ENCODE measurements at places on chromosomes 4 and X.
A peak's percentile ranks its signal among the peaks of the same experiment; 100 is the strongest.

GRCh38 chrX:135340831-135341230, 31.6 kb downstream of the ETDC start:
- no peak for DNase-seq

DNA sequence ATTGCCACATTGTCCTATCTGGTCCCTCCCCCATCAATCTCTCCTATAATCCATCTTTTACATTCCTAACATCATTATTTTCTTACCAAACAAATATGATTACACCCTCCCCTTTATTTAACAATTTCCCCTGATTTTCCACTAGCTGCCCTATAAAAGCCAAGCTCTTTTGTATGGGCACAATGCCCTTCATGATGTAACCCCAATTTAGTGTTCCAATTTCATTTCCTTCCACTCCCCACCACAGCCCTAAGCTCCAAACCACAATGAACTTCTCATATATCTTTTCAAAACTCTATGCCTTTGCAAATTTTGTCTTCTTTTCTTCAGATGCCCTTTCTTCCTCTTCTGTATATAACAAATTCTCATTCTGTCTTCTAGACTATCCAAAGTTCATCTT, 39.5 kb upstream of the PTPN13 start:
- DNase-seq: no peak

GRCh38 chr4:56910172-56910967, 2.7 kb downstream of the REST start:
- DNase-seq: no peak

- no peak for DNase-seq
Observed at GRCh38 chr4:42262701-42263490, 110.4 kb upstream of the BEND4 start.

DNA sequence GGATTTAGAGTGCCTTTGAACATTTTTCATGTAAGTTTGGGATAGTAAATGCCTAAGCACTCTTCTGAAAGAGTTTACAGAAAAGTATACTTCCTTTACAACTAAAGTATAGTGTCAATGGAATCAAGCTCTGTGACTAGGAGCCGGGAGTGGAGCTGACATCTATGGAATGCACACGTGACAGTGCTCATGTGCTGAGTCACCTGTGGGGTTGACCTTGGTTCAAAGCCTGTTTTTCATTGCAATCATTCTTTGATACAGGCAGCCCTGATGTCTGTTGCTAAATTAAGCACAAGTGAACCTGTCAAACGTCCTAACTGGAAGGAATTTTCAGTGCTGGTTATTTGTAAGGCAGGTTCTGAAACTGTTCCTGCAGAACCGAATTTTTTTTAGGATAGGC, 82.5 kb downstream of the GPAT3 start:
- DNase-seq: no peak

GRCh38 chrX:65643531-65644052, 23.9 kb upstream of the MSN start:
- DNase-seq: no peak

DNA sequence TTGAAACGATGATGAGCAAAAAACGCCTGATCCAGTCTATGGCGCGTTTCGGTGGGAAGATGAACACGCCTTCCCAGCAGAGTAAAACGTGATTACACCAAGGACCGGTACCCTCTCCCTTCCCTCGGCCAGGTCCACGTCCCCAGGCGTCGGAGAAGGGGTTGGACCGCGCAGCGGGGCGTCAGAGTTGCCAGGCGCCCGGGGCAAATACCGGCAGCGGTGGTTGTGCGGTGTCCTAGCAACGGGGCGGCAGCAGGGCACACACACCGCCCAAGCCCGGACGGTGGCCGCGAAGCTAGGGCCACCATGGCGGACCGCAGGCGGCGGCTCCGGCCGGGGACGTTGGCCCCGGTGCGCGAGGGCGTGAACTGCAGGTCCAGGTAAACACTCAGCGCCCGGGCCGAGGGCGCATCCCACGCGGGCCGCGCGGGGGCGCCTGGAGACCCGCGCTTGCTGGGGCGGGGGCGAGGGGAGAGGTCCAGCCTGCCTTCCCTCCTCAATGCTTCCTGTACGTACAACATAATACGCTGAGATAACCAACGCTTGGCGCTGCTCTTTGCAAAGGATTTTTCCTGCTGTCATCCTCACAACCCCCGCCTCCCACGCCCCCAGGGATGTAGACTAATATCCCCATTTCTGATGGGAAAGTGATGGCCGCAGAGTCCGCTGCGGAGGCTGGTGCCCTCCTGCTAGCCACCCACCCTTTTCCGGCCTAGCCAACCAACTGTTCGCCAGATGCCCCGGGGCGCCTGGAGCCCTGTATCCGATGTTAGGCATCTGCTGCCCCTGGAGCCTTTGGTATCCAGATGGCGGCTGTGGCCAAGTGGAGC, at the start of gene FAM47E:
Gene FAM47E, plus strand, starts transcription at position 281 of the 830 bp plus-strand sequence. Its CDS starts 26 bp downstream, at position 307.
- DNase-seq: no peak

GRCh38 chr4:1294891-1295290, 5.2 kb downstream of the MAEA start:
- no peak for DNase-seq

GRCh38 chr4:86670756-86671155, 76.6 kb downstream of the PTPN13 start:
- no peak for DNase-seq

DNA sequence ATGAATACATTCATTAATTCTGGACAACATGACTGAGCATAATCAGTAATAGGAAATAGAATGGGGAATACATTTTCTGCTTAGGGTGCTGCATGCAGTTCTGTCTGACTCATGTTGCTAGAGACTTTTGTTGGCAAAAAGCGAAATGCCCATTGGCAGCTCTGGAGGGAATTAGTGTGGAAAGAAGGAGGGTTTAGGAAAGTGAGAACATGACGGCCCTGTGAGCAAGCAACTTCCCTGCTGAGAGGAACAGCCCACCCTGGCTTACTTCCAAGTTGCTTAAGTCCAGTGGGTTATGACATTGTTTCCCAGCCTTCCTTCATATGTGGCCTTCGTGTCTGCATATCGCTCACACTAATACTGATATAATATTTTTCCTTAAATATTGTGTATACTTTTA, 13.8 kb downstream of the MAD2L1 start:
- no peak for DNase-seq

GRCh38 chr4:8525383-8526120, 54.6 kb upstream of the GPR78 start:
- no peak for DNase-seq

GRCh38 chr4:8402181-8402597, 38.3 kb downstream of the ACOX3 start:
- DNase-seq: no peak

DNA sequence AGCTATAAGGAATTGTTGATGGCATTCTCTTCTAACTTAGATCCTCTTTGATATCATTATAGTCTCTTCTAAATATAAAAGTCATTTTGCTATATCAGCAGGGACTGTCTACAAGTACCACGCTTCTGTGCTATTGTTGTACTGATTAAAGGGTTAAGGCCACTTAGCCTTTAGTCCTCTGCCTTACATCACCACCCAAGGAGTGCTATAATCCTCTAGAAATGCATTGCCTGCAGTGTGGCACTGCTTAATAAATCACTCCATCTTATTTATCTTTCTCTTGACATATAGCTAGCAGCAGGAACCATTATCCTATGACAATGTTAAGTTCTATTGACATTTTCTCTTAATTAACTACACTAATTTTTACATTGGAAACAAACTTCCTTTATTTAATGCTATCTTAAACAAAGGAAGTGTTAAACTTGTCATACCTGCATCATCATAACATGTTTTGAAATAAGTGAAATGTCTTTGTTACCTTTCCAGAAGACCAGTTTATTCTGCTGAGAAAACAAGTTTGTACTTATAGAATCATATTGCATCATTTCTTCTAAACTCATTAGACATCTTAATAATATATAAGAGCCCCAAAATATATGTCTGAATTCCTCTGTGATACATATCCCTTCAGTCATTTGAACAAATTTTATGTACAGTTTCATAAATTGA, 360.9 kb upstream of the ATOH1 start:
- DNase-seq: no peak

DNA sequence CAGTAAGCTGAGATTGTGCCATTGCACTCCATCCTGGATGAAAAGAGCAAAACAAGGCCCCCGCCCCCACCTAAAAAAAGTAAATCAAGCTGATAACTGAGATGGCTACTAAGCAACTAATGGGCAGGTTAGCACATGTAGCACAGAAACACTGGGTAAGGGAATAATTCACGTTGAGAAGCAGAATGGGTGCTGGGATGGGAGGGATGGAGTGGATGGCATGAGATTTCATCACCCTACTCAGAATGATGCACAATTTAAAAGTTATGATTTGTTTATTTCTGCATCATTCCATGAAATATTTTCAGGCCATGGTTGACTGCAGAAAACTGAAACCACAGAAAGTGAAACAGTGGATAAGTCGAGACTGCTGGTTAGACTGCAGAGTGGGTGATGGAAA, 224.0 kb downstream of the ARAP2 start:
- no peak for DNase-seq

DNA sequence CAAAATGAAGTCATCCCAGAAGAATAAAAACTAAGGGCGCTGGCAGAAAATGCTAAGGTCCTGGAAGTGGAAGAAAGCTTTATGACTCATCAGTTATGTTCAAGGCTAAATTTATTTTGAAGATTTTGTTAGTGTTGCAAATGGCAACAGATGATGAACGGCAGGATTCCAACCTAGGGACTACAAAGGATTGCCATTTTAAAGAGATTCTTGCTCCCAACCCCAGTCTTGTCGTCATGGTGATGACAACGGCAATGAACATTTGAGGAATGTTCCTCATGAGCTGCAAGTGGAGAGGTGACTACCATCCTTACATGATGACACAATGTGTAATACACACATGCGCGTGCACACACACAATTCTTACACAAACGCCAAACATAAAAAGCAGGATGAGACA, 54.4 kb upstream of the FTHL17 start:
- DNase-seq: no peak

DNA sequence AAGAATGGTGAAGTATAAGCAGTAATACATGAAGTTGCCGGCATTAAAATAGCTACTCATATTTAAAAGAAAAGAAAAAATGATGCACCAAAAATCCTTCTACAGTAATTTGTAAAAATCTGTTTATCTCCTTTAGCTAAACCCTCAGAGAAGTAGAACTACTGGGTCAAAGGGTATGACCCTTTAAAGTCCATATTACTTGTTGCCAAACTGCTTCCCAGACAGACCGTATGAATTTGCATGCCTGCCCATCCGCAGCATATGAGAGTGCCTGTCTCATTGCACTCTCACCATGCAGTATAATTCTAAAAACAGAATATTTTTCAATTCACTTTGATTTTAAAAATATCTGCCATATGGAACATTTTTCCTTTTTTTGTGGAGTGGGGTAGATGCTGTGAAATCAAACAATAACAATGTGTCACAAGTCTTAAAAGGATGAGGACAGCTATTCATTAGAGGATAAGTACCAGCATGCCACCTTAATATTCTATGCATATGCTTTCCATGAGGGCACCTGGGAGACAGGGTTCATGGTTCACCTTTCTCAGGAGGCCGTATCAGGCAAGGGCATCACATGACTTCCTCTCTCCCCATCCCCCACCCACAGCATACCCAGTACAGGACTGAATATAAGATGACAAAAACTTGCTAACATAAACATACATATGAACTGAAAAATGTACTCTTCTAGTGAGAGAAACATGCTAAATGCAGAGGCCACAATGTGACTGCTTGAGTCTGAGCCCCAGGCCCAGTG, 17.8 kb downstream of the ZDHHC9 start:
- DNase-seq: no peak

- no peak for DNase-seq
Observed at GRCh38 chr4:4764558-4764905, 94.9 kb upstream of the MSX1 start.

- no peak for DNase-seq
Observed at GRCh38 chr4:74267998-74268606, 40.2 kb upstream of the EPGN start.

- DNase-seq: peak; percentile 16
Observed at GRCh38 chrX:107710617-107711391, 64.8 kb downstream of the TSC22D3 start.

DNA sequence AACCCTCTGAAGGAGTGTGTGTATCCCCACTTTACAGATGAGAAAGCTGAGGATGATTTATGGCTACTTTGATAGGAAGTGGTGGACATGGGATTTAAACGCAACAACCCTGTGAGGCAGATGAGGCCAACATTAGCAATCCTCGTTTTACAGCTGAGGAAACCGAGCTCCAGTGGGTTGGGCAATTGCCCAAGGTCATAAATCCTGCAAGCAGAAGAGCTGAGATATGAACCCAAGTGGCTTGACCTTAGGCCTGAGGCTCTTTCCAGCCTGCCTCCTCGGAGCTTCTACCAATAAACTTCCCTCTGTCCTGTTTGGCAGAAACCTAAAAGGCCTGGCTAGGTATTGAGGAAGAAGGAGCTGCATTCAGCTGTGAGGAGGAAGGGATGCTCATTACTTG, 185.5 kb upstream of the RBPJ start:
- no peak for DNase-seq

DNA sequence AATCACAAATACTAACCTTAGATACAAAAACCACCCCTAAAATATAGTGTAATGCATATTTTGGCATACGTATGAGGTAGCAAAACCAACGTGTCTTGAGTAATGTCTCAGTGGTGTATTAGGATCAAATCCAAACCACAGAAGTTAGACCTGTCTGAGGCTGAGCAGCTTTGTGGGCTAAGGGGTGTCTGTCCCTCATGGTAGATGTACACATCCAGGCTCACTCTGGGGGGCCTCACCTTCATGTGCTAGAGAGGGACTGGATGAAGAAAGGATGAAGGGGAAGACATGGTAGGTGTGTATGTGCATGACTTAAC, 188.0 kb upstream of the TBC1D9 start:
- DNase-seq: no peak

DNA sequence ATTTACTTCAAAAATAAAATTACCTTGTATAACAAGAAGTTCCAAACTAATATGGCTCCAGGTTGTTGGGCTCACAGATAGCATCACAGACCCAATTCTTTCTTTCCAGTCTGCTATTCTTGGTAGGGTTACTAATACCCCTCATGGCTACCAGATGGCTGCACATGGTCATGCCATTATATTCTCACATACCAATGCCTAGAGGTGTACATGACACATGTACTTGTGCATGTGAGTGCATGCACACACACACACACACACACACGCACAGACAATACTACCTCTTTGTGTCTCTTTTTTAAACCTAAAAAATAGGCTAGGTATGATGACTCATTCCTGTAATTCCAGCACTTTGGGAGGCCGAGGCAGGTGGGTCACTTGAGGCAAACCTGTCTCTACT, 31.1 kb downstream of the FBXO8 start:
- DNase-seq: no peak

- no peak for DNase-seq
Observed at GRCh38 chr4:163395055-163395454, 51.4 kb downstream of the NPY5R start.

DNA sequence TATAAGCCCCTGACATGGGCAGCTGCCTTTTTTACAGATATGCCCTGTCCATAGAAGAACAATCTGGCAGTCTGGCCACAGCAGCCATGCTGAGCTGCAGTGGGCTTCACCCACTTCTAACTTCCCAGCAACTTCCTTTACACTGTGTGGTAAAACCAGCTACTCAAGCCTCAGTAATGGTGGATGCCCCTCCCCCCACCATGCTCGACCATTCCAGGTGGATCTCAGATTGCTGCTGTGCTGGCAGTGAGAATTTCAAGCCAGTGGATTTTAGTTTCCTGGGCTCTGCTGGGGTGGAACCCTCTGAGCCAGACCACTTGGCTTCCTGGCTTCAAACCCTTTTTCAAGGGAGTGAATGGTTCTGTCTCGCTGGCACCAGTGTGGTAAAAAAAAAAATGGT, 355.9 kb upstream of the EDA2R start:
- DNase-seq: no peak

All from stimulated activated CD4-positive, alpha-beta T cell treated with anti-CD3 and anti-CD28 coated beads, Interleukin-1b, Interleukin-23, amount 100 ng/mL, for 1 hour (primary cell).